CD4-positive, alpha-beta T cell (primary cell): ENCODE measurements at places on chromosomes 13 and 19.

- no peak for DNase-seq
These were observed 264.2 kb upstream of the EDNRB start for GRCh38 chr13:78182813-78183212.

DNA sequence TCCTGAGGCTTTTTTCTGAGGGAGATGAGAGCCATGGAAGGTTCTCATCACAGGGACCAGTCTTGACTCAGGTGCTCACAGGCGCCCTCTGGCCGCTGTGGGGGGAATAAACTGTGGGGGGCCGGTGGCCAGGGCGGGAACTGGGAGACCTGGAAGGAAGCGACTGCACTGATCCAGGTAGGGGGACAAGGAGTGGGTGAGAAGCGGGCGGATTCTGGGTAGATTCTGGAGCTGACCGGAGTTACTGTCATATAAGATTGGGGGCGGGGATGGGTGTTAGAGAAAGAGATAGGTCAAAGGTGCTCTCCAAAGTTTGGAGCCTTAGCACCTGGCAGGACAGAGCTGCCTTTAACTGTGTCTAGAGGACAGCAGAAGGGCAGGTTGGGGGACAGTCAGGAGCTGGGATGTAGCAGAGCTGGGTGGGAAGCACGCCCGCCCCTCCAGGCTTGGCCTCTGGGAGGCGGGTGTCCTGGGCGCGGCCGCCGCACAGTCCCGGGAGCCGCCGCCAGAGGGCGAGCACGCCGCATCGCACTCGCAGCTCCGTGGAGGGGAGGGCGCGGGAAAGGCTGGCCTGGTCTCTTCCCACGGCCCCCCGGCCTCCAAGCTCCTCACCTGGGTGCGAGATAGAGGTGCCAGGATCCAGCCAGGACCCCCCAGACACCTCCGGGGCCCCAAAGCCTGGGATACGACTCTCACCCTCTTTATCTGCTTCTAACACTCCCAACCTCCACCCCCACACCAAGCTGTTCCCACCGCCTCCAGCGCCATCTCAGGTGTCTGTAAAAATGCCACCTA is 4.2 kb upstream of the DAND5 start:
- peak; percentile 77 for DNase-seq

- DNase-seq = no peak
These were observed 261.7 kb downstream of the ITGBL1 start for GRCh38 chr13:101714195-101714594.

- DNase-seq = no peak
These were observed 7.8 kb upstream of the SELENOV start for GRCh38 chr19:39506944-39507714.

- DNase-seq = no peak
These were observed 60.1 kb downstream of the PEPD start for GRCh38 chr19:33461256-33462111.

GRCh38 chr13:86710896-86711295 is 911.7 kb upstream of the SLITRK6 start:
- DNase-seq = no peak

- no peak for DNase-seq
These were observed 6.9 kb upstream of the FXYD3 start for GRCh38 chr19:35108730-35109129.

GRCh38 chr13:73179650-73180274 is 121.0 kb downstream of the KLF5 start:
- DNase-seq = no peak

- no peak for DNase-seq
These were observed 49.4 kb downstream of the FAM124A start for GRCh38 chr13:51271528-51272085.

DNA sequence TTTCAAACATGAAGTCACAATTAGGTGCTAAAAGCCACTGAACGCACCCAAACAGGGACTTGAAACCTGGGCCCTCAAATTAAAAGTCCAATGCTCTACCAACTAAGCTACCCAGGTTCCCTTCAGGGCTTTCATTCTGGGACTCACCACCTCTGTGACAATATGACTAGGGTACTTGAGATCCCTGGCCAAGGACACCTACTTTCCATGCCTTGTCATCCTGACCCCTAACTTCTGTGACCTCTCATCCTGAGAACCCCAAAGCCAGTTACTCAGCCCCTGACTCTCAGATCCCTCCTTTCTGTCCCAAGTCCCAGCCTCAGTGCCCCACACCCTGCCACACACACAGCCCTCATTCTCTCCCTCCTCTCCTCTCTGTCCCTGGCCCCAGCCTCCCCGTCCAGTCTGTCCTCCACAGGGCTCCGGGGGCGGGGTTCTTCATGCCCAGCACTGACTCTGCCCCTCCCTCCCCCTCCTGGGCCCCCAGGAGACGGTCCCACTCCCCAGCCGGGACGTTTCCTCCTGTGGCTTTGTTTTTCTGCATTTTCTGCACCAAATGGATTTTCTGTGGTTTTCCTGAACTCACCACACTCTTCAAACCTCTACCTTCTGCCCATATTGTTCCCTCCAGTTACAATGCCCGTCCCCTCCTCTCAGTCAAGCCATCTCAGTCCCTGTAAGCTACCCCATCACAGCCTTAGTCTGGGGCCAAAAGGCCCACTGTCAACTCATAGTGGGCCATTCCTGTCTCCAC is 7.0 kb downstream of the RCN3 start:
- peak; percentile 10 for DNase-seq

DNA sequence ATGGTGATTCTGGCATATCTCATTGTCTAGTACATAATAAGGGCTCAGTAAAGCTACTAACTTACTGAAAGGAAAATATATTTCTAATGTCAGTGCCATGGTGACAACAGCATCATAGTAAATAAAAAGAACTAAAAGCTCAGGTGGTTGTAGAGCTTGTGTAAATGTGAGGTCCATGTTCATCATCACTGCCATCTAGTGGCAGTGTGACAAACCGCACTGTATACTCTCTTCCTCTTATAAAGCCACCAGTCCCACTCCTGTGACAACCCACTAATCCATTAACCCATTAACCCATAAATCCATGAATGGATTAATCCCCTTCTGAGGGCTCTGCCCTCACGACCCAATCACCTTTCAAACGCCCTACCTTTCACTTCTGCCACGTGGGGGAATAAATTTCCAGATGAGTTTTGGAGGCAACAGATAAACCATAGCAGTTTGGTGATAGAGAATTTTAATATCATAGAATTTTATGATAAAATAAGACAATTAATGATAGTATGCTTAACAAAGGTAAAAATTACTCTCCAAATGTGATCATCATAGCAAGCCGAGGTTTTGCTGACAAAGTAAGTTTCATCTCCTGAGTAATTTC is 160.4 kb upstream of the SGCG start:
- peak; percentile 2 for DNase-seq

- DNase-seq = no peak
These were observed at the start of gene FXYD3 for GRCh38 chr19:35115177-35115951. Gene FXYD3, plus strand, starts transcription at chr19:35115823. Its CDS starts 3,554 bp downstream, at chr19:35119377.

DNA sequence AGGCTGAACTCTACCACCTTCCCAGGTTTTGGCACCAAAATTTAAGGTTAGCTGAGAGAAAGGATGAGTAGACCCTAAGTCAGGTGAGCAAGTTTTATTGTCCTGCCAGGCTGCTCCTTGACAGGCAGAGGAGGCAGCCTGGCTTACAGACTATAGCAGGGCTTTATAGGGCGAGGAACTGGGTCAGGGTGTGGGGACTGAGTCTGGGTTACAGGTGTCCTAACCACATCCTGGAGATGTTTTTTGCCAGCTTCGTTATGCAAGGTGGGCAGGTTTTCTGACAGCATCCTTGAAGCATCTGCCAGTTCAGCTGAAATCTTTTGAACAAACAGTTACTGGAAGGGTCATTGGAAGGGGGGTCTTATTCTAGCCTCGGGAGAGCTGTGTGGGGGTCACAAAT is 905.7 kb upstream of the SLITRK5 start:
- no peak for DNase-seq

DNA sequence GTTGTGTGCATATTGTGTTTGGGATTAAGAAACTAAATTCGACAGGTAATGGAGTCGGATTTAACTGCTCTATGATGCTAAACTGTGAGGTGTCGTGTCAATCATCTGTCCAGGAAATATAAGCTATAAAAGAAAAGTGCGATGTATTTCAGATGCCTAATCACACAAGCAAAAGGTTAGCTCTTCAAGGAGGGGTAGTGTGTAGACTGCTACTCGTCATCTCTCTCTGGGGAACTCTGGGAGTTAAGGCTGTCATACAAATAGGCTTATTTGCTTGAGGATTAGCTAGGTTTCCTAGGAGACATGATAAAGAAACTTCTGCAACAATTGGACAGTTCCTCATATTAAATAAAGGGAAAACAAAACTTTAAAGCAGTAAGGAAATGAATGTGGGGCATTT is 462.1 kb downstream of the OLFM4 start:
- no peak for DNase-seq
